ENCODE measurements at places on chromosomes 5 and 9.
A peak's percentile ranks its signal among the peaks of the same experiment; 100 is the strongest.

DNA sequence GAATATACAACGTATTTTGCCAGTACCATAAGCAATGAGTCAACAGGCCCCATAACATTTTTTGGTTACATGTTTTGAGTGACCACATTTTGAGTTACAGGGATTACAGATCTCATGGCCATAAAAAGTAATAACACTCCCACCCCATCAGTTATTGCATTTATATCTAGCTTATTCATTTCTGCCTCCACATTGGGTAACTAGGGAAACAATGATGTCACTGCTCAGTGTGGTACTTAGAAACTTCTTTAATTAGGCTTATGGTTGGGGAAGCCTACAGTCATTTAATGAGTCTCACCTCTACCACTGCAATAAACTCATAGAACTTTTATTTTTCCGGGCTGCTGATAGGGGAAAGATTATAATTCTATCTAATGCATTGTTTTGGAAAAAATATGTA lies 39.9 kb upstream of the SMIM15 start:
- no peak for DNase-seq

- DNase-seq, result no peak
Measured at GRCh38 chr5:110769000-110769681, 30.3 kb downstream of the SLC25A46 start.

DNA sequence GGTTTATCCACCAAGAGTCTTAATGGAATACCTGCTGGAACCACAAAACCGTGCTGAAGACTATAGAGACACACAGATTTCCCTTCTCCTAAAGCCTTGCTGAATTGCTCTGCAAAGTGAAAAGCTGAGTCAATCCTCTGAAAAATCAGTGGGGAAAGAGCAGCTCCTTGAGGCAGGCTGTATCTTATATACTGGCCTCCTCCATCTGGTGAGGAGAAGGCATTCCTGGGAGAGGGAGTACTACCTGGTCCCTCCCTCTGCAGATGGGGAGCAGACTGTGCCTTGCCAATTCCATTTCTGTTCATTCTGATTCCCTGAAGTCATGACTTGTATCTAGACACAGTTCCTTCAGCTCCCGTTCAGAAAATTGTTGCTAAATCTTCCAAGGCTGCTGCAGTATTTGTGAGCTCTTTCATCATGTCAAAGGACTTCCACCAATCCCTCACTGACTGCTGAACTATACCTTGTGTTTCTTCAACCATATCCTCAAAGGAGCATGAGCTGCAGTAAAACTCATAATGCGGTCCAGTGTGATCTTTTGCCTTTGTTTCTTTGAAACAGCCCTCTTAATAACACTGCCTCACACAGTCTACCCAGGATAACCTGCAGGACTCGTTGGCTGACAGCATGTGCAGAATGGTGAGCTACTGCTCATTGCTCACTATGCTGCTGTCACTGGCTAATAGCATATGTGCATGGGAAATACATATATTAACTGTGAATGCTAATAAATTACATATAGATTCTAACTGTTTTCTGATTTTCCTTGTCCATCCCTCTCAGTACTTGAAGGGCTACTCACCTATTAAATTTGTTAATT lies 84.5 kb downstream of the FOXD1 start:
- DNase-seq, result no peak

DNA sequence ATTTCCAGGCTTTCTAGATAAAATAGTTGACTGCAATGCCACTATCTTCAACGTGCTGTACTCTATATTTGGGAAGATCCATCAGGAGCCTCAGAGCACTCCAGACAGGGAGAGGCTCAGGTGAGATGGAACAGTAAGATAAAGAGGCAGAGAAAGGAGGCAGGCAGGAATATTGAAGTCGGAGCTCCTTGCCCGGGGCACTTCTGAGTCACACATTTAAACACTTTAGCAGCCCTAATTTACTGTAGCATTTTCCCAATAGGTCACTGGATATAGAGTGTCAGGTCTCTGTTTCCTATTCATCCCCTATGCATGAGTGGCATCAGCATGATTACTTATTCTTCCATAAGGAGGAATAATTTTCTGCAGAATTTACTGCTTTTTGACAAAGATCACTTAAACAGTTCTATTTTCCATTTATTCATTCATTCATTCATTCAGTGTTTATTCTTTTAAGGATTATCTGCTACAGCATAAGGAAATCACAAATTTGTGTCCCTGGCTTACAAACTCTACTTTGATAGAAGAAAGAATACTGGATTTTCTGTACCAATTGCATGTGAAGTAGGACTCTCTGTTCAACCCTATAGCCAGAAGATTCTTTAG lies 170.7 kb downstream of the MAPKAP1 start:
- DNase-seq, result no peak

- DNase-seq, result no peak
Measured at GRCh38 chr5:72265032-72265877, 54.8 kb downstream of the MRPS27 start.

- no peak for DNase-seq
Measured at GRCh38 chr5:139473105-139473504, 2.3 kb downstream of the SMIM33 start.

DNA sequence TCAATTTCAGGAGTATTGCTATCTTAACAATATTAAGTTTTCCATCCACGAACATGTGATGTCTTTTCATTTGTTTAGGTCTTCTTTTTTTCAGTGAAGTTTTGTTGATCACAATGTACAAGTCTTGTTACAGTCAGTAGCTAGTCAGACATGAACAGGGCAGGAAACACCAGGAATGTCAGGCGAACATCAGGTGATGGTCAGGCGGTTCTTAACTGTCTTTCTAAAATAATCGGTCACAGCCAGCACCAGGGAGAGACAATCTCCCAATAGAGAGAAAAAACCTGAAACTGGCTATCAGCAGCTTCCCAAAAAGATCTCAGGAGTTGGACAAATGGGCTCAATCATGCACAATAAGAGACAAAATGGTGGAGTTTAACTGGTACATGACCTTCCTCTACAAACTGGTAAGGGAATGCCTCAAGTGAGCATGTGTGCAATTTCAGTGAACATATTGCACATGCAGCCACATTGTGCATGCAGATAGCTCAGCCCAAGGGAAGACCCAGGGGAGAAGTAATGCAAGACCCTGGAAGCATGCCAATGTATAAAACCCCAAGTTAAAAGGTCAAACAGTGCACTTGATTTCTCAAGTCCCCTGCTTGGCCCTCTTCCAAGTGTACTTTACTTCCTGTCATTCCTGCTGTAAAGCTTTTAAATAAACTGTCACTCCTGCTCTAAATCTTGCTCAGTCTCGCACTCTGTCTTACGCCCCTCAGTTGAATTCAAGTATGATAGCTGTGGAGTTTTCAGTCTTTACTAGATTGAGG lies 176.1 kb upstream of the RASEF start:
- peak; percentile 53 for DNase-seq

DNA sequence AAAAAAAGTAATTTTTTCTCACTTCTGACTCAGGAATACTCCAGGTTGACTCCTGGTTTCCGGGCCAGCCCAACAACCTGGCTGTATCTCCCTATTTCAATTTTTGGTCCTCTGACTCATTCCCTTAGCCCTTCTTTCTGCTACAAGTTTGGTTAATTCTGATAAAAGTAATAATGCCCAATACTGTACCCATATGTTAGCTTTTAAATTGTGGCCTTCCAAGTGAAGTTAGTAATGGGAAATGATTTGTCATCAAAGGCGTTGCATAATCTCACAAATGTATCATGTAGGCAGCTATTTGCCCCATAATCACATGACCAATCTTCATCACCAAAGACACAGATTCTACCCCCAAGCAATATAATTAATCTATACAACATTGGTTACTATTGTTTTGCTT lies 31.1 kb upstream of the BNC2 start:
- DNase-seq, result no peak
